T-helper 9 cell (primary cell): ENCODE measurements at places on chromosomes 3 and 15.

- DNase-seq: no peak
These were observed 4.4 kb downstream of the CPLX3 start for GRCh38 chr15:74830868-74831267.

GRCh38 chr15:45866616-45867015 lies 231.8 kb downstream of the SQOR start:
- no peak for DNase-seq

DNA sequence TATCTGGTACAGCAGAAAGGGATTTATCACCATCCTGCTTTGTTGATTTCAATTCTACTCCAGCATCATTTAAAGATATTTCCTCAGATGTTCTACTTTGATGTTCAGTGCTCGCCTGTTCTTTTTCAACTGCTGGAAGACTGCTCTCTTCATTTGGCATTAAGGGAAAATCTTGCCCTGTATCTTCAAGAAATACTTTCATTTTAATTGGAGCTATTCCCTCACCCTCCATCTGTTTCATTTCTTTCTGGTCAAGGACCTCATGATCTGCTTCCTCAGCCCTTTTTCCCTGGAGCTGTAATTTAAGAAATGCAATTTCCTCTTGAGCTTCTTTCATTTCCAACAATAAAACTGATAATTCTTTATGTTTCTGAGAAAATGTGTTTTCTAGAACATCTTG lies 37.8 kb upstream of the HCLS1 start:
- no peak for DNase-seq

DNA sequence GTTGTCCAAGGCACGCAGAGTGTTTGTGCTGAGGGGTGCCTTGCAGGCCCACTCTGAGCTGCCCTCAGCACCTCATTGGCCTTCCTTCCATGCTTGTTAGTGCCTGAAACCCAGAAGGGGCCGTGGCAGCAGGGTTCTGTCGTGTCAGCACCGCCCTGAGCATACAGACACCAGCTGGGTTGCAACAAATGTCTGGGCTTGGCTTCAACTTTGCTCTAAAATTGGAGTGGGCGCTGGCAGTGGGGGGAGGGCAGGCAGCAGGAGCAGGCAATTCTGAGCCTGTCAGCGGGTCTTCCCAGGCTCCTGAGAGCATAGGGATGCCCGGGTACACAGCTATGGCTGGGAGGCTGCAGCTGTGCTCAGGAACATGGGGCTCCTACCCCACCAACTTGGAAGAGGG lies 464.3 kb downstream of the EPHA3 start:
- no peak for DNase-seq

- no peak for DNase-seq
These were observed 17.2 kb downstream of the CCDC33 start for GRCh38 chr15:74253211-74253921.

DNA sequence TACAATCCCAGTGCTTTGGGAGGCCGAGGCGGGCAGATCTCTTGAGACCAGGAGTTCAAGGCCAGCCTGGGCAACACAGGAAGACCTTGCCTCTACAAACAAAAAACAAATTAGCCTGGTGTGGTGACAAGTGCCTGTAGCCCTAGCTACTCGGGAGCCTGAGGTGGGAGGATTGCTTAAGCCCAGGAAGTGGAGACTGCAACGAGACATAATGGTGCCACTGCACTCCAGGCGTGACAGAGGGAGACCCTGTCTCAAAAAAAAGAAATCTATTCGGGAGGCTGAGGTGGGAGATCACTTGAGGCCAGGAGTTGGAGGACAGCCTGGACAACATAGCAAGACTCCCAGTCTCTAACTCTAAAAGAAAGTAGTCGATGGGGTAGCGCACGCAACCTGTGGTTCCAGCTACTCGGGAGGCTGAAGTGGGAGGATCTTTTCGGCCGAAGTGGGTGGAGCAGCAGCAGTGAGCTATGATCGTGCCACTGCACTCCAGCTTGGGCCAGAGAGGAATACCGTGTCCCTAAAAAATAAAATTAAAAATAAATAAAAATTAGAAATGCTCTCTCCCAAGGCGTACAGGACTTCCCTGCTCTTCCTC lies 775 bp downstream of the C3orf33 start:
- DNase-seq: no peak

DNA sequence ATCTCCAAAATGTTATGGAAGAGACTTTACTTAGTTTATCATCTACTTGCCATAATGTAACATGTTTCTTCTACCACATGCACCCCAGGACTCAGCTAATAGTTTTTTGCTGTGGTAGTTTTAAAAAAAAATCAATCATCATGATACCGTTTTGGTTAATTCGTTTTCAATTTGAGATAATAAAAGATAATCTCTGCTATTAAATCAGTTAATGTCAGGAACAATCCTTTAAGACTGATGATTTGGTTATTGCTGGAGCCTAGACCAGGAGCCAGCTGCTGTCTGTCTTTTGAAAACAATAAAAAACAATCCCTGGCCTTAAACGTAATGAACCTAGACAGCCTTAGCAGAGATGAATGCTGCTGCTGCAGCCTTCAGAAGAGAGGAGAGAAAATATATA lies 403.7 kb downstream of the OXSM start:
- DNase-seq: no peak

GRCh38 chr15:81146466-81146865 lies 12.4 kb downstream of the CFAP161 start:
- no peak for DNase-seq

DNA sequence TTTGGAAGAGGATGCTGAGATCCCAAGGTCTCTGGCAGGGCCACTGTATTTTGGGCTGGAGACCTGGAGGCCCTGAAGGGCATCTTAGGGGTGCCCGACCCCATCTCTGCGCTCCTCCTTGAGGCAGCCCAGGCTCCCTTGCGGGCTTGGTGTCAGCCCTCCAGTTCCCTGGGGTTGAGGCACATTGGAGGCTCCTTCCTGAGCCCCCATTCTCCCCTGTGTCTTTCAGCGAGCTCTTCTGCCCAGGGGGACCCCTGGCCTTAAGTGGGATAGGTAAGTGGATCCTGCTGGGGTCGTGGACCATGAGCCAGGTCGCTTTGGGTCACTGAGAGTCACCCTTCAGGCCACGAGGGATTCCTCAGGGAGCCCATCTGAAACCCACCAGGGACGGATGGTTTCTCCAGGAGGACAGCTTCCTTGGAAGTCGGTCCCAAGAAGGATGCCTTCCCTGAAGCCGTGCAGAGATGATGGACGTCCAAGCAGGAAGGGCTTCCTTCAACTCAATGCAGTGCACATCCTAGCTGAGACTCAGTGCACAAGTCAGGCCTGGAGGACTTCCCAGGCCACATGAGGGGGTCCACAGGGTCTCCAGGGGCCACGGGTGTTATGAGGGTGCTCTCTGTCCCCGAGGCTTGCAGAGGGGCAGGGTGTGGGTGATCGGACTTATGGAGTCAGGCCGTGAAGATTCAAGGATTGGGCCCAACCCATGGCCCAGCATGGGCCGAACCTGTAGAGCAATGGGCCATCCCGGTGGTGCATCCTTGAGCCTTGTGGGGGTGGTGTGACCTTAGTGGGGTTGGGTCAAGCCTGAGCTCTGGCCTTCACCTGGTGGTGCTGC lies 224.3 kb downstream of the SNRPN start:
- no peak for DNase-seq

DNA sequence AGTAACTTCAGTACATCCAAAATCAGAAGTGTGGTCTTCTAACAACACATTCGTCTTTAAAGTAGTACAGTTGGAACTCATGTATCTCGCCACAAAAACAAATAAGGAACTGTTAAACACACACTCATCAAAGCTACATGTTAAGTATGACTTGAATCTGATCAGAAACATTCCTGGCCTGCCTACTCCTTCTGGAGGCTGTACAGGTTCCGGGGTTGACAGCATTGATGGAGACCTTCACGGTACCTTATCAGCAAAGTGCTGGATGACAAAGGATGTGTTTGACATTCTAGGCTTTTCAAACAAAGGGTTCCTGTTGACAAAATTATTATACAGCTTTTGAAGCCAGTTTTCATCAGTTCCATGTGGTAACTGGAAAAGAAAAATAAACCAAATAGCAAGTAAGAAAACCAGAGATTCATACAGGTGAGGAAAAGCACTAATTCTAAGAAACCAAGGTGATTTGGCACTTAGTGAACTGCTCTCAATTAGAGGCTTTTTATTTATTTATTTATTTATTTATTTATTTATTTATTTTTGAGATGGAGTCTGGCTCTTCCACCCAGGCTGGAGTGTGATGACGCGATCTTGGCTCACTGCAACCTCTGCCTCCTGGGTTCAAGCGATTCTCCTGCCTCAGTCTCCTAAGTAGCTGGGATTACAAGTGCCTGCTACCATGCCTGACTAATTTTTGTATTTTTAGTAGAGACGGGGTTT lies 44.3 kb downstream of the MYO5C start:
- no peak for DNase-seq

DNA sequence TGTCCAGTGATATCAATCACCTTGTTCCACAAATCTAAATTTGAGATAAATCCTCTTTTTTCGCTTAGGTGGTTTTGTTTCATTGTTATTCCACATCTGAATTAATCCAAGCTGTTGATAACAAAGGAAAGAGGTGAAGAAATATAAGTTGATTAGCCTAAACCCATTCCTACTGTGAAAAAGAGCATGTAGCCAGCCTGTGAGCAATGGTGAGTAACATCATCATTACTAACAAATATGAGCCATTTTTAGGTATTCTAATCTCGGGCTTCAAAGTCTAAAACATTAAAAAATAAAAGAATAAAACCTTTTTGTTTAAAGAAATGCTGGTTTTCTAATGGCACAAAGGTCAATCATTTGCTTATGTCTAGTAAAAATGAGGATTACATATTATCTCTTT lies 52.1 kb upstream of the P3H2 start:
- no peak for DNase-seq

DNA sequence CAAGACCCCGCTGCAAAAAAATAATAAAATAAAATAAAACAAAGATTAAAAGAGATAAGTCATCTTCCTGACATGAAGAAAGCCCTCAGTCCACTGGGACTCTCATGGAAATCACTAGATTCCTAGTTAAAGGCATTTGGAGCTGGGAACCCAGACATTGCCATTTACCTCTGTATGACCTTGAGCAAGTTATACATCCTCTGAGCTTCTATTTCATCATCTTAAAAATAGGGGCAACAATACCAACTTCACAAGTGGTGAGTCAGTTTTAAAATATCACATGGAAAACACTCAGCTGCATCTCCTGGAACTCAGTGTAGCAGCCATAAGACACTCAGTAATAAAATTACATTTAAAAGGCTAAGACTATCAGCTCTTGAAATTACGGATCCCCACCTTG lies 334.8 kb downstream of the ERC2 start:
- no peak for DNase-seq

DNA sequence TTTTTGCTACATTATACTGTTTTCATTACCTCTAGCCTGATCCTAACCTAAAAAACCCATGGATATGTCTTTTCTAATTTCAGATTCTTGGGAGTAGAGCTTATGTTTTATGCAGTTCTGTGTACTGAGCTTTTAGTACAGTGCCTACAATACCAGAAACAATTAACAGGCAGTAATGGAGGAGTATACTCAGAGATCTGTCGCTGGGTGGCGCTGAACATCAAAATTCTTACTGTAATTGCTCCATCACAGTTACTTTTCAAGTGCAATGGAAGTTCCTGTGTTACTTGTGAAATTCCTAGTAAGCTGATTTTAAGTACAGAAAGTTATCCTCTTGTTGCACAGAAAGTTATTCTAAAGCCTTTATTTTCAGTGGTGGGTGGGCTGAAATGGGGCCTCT lies 66.9 kb downstream of the RNF13 start:
- peak; percentile 0 for DNase-seq

- no peak for DNase-seq
These were observed 30.9 kb downstream of the MGLL start for GRCh38 chr3:127791221-127791913.

GRCh38 chr3:146280864-146281263 lies 30.0 kb upstream of the PLSCR4 start:
- DNase-seq: no peak

DNA sequence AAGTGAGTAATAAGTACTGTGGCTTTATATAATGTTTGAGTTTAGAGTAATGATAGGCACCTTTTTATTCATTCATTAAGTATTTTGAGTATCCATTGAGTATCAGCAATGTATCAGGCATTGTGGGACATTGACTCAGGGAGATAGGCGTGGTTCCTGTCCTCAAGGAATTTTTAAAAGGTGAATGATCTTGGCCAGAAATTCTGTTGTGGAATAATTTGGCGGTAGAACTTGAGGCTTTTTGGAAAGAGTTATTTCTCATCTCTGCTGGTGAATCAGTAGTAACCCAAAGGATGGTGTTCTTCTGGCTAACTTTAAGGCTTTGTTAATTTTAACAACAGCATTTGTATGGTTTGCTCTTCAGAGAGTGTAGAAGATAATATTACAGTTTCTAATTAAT lies 2.0 kb downstream of the RAB7A start:
- DNase-seq: no peak

DNA sequence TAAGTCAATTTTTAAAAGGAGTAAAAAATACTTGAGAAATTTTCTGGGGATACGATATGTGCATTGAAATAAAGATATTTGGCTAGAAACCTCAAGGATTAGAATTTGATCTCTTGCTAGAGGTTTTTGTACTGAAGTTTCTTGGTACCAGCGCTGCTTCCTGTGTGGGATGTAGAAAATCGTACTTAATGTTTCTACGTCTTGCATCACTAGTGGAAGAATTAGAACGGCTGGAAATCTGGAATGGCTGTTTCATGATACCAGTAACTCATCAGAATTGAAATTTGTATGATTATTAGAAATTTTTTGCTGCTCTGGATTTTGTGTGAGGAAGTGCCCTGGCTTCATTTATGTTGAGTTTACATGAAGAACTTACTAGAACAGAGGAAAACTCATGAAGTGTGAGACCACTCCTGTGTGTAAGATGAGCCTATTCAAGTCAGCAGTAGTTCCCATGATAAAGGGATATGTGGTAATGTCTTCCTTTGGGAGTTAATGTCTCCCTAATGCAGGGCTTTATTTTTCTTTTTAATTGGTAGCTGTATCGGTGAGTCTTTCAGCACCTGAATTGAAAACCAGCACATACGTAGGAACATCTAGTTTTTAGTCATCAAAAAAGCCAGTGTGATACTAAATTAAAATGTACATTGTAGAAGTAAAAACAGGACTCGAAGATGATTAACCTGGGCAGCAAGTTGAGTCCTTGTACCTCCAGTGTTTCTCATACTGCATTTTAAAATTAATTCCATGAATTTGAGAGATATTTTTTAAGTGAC lies 3.2 kb downstream of the KBTBD8 start:
- DNase-seq: no peak

- no peak for DNase-seq
These were observed 14.0 kb downstream of the UBR1 start for GRCh38 chr15:43091859-43092258.

DNA sequence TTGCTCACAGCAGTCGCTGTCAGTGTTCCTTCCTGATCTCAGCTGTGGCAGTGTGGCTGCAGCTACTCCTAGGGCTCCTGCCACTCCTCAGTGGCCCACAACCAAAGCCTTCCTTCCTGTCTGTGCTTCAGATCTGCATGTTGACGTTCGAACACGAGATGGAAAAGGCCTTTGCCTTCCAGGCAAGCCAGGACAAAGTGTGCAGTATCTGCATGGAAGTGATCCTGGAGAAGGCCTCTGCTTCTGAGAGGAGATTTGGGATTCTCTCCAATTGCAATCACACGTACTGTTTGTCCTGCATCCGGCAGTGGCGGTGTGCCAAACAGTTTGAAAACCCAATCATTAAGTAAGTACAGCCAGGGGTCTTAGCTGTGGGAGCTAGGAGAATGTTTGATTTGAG lies 17.8 kb downstream of the MKRN2 start:
- no peak for DNase-seq
